ENCODE measurements at places on chromosomes 13 and 19.

- no peak for DNase-seq
These were observed 99.9 kb upstream of the FAM216B start for GRCh38 chr13:42681326-42682100.

- DNase-seq, result peak; percentile 60
These were observed 43.4 kb upstream of the MAP3K10 start for GRCh38 chr19:40147693-40148347.

- no peak for DNase-seq
These were observed 34.0 kb downstream of the LRCH1 start for GRCh38 chr13:46586751-46587514.

GRCh38 chr13:33968520-33969507 is 150.9 kb downstream of the RFC3 start:
- no peak for DNase-seq

- no peak for DNase-seq
These were observed at the start of gene ICAM1 for GRCh38 chr19:10270616-10271394. Gene ICAM1, plus strand, starts transcription at chr19:10271120. Its CDS starts 40 bp downstream, at chr19:10271160.

- DNase-seq, result no peak
These were observed 11.5 kb downstream of the UBXN6 start for GRCh38 chr19:4445963-4446703.

GRCh38 chr19:53013621-53014020 is at the start of gene ERVV-1:
Gene ERVV-1, plus strand, starts transcription at chr19:53013921. Its CDS starts 170 bp downstream, at chr19:53014091.
- DNase-seq, result no peak

DNA sequence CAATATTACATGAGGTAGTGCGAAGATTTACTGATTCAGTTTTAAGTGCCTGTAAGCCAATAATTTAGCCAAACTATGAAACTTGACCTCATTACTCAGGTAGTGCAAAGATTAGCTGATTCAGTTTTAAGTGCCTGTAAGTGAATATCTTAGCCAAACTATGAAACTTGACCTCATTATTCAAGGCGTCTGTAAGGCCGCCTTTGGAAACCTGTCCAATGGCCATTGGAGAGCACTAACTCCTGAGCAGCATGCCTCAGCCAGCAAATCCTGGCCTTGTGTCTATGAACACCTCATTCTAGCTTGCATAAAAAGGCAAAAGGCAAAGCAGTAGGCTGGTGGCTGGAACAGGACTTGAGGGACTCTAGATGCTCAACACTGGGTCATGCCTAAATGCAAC is 127.0 kb upstream of the GPR12 start:
- no peak for DNase-seq

- DNase-seq, result no peak
These were observed 29.9 kb downstream of the LAIR2 start for GRCh38 chr19:54532528-54532927.
